Neuronal stem cell (in vitro differentiated cells): ENCODE measurements at places on chromosomes 13 and 19.

- H3K27ac ChIP-seq, result no peak overlapping the region
- H3K36me3 ChIP-seq, result peaks cover 65% of the 10 kb centered on the region
- no peak overlapping the region for H3K4me3 ChIP-seq
- no peak for DNase-seq
Measured at GRCh38 chr19:16554776-16555175, 12.5 kb upstream of the CHERP start.

- H3K36me3 ChIP-seq, result peaks cover 21% of the 10 kb centered on the region
- no peaks in the 10 kb centered on the region for H3K27me3 ChIP-seq
- no peak for DNase-seq
- no peak overlapping the region for H3K4me3 ChIP-seq
- no peaks in the 10 kb centered on the region for H3K4me1 ChIP-seq
Measured at GRCh38 chr13:20824762-20825476, 51.2 kb upstream of the EEF1AKMT1 start.

GRCh38 chr19:7864690-7865074, 9.5 kb downstream of the PRR36 start:
- no peak for DNase-seq
- H3K27me3 ChIP-seq, result peaks cover 45% of the 10 kb centered on the region
- H3K36me3 ChIP-seq, result peaks cover 2% of the 10 kb centered on the region
- H3K27ac ChIP-seq, result no peak overlapping the region

DNA sequence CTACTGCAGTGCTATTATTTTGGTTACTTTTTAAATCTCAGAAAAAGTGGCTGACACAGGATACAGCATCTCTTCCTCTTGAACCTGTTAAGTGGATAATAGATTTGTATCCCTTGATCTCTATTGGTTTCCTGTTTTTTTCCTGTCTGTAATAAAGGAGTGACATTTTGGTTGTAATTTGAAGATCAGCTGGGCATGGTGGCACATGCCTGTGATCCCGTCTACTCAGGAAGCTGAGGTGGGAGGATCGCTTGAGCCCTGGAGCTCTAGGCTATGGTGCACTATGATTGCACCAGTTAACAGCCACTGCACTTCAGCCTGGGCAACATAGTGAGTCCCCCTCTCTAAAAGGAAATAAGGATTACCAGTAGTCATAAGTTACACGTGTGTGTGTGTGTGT, 46.8 kb downstream of the METTL21C start:
- H3K27ac ChIP-seq, result no peak overlapping the region
- no peaks in the 10 kb centered on the region for H3K4me1 ChIP-seq
- H3K27me3 ChIP-seq, result no peaks in the 10 kb centered on the region
- no peak for DNase-seq

GRCh38 chr19:44841231-44841630, 4.9 kb upstream of the NECTIN2 start:
- no peak overlapping the region for H3K4me3 ChIP-seq
- H3K27me3 ChIP-seq, result no peaks in the 10 kb centered on the region
- H3K27ac ChIP-seq, result no peak overlapping the region

GRCh38 chr19:38264486-38265212, at the start of gene SPINT2:
TSS of gene SPINT2 (plus strand) at chr19:38264573. CDS start at chr19:38264893, 320 bp downstream.
- H3K36me3 ChIP-seq, result no peaks in the 10 kb centered on the region
- peak; percentile 65 for DNase-seq
- H3K27me3 ChIP-seq, result peaks cover 59% of the 10 kb centered on the region
- H3K4me3 ChIP-seq, result peak within 1 kb of the TSS; percentile 92
- H3K4me1 ChIP-seq, result peaks cover 14% of the 10 kb centered on the region

- H3K4me1 ChIP-seq, result peaks cover 19% of the 10 kb centered on the region
- H3K4me3 ChIP-seq, result peak overlapping the region; percentile 12
- H3K36me3 ChIP-seq, result peaks cover 68% of the 10 kb centered on the region
- H3K27ac ChIP-seq, result no peak overlapping the region
- no peaks in the 10 kb centered on the region for H3K27me3 ChIP-seq
- no peak for DNase-seq
Measured at GRCh38 chr19:35779033-35779432, 3.7 kb downstream of the ARHGAP33 start.

- no peak overlapping the region for H3K27ac ChIP-seq
- no peak overlapping the region for H3K4me3 ChIP-seq
- DNase-seq, result no peak
- H3K27me3 ChIP-seq, result peaks cover 60% of the 10 kb centered on the region
Measured at GRCh38 chr13:111095031-111095840, 19.9 kb upstream of the ARHGEF7 start.

DNA sequence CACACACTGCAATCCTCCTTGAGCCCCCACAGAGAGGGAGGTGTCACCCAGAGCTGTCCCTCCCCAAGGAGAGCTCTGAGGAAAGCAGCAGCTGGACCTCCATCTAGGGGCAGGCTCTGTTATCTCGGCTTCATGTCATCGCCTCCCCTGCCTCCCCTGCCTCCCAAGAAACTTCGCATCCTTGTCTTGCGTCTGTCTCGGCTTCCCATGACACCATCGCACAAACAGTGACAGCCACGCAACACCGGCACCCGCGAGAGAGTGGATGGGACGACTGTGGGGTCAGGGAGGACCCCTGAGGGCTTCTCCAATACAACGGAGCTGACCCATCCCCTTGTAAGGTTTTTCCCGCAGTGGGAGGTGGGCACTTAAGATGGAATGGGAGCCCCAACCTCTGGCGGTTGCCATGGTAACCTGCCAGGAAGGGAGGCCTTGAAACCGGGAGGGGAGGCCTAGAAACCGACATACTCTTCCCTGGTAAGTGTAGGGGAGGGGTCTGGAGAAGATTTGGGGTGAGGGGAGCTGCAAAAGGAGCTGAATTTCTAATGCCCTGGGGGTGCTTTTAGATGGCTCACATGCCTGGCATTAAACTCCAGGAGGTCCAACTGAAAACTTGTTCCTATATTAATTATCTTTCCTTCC, 16.3 kb downstream of the TLE2 start:
- H3K36me3 ChIP-seq, result no peaks in the 10 kb centered on the region
- no peak overlapping the region for H3K27ac ChIP-seq
- H3K4me1 ChIP-seq, result peaks cover 12% of the 10 kb centered on the region
